ENCODE measurements at places on chromosomes 12 and 14.

- DNase-seq, result no peak
These were observed 14.8 kb downstream of the HIP1R start for GRCh38 chr12:122850048-122850445.

DNA sequence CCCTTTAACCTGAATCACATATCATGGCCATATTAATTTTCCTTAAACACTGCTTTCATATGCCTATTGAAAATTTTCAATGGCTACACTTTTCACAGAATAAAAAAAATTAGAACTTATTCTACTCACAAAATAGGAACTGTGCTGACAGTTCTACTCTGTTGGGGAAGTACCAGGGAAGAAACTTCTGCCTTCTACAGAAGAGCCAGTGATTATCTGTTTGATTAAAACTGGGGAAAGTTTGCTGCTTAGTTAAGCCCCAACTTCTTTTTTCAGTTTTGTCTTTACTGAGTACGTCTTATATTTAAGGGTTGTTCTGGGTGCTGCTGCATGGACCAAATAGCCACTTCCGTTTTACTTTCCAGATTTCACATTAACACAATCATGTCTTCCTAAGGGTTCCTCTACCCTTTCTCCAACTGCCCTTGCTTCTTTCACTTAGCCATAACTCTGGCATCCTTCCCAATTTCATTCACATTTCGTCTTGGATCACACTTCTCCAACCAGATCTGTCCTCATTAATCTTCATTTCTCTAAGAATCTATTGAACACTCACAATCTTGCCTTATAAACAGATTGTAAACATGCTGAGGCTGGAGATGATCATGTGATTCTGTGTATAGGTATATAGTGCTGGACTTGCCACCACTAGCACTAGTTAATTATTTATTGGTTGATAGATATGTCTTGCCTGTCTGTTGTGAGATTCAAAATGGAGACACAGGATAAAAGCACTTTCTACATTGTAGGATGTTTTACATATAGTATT is 1.9 kb upstream of the SEL1L start:
- DNase-seq, result no peak

GRCh38 chr12:57715786-57716185 is 21.9 kb downstream of the OS9 start:
- no peak for DNase-seq

DNA sequence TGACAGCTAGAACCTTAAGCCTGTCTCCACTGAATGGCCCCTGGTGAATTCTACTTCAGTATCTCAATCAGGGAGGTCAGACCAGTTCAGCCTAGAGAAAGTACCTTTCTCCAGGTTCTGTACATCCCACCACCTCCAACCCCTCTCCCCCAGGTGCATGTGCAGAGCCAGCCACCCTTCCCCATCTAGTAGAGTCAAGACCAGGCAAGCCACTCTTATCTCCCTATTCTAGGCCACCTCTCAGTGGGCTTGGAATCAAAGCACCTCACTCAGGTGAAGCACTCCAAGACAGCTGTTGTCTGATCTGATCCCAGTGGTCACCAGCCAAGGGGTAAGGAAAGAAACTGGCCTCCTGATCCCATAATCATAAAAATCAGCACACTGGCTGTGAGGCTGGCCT is 340.9 kb downstream of the BCL11B start:
- no peak for DNase-seq

DNA sequence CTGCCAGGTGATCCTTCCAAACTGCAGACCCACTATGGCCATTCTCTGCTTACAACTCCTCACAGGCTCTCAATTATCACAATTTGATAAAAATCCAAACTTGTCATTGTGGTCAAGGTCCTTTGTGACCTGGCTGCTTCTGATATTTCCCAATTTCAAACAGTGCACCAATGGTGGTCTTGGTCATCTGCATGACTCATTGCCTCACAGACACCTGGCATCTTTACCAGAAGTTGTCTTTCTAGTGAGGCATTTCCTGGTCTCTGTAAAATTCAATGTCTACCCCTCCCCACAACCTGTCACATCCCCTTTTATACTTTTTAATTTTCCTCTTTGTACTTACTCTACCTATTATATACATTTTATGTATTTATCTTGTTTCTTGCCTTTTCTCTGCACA is 17.8 kb upstream of the PAPOLA start:
- no peak for DNase-seq

- no peak for DNase-seq
These were observed 201.1 kb downstream of the MED13L start for GRCh38 chr12:116076399-116076798.

DNA sequence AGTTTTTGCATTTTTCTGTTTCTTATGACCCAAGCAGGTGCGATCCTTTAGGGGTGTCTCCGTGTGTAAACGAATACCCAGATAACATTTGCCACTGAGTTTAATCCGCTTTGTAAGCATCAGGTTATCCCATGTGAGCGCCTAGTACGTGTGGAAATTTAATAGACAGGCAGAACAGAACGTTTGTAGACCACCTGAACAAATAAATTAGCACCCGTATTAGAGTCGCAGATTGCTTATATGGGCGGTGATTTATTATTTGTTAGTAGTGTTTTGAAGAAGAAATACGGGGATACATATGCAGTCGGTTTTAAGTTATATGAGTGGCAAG is 325 bp downstream of the C12orf60 start:
- DNase-seq, result no peak

DNA sequence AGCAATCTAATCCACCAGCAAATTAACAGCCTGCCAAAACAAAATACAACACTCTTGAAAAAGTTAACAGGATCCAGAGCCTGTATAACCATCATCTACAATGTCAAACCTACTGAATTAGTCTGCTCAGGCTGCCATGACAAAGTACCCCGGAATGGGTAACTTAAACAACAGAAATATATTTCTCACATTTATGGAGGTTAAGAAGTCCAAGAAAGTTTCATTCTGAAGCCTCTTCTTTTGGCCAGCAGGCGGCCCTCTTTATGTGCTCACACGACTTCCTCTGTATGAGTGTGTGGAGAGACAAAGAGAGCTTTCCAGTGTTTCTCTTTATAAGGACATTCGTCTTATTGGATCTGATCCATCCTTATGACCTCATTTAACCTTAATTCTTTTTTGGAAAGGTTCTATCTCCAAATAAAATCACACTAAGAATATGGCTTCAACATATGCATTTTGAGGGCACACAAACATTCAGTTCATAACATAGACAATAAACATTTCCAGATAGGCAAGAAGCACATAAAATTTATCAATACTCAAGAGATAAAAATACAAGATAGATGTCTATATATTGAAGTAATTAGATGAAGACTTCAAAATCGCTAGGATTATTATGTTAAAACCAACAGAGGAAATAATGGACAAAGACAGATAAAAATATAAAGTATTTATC is 5.9 kb upstream of the RERG start:
- DNase-seq, result peak; percentile 5

DNA sequence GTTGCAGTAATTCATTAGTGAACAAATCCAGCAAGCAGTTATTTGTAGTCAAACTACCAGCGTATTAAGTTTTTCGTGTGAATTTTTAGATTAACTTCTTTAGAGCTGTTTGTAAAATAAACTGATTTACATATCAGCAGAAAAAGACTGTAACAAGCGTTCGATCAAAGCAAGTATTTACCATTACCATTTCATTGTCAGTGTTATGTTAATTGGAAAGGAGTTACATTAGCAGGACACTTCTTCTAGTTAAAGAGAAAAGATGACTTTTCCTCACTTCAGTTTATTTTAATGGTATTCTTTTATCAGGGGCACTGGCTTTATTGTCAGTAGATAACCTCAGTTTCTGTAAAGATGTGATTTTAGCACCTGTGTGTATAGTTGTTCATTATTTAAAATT is 151.1 kb upstream of the AEBP2 start:
- no peak for DNase-seq

- no peak for DNase-seq
These were observed 1.3 kb upstream of the CD63 start for GRCh38 chr12:55729819-55730818.

DNA sequence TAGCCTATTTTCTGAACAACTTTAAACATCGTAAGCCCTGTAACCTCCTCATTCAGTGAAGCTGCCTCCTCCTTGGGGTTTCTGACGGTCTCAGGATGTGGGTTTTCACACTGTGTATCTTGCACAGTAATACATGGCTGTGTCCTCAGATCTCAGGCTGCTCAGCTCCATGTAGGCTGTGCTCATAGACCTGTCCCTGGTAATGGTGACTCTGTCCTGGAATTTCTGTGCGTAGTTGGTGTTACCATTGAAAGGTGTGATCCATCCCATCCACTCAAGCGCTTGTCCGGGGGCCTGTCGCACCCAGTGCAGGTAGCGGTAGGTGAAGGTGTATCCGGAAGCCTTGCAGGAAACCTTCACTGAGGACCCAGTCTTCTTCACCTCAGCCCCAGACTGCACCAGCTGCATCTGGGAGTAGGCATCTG is 980.5 kb downstream of the TMEM121 start:
- no peak for DNase-seq

DNA sequence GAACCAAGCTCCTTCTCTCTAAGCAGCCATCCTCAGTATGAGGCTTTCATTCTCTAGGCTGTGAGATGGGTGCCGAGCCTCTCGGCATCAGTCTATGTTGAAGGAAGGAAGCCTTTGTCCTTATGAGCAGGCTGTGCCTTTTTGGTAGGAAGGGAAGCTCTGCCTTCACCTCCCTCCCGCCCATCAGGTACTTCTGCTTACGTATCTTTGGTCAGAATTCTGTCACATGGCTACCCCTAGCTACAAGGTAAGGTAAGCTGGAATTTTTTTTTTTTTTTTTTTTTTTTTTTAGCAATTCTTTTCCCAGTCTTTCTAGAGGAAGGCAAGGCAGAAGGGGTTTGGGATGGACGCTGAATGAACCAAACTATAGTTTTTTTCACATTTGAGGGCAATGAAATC is 16.9 kb downstream of the BATF start:
- no peak for DNase-seq

Data from GM12891 (cell line).